ENCODE measurements at places on chromosomes 3 and 15.
A peak's percentile ranks its signal among the peaks of the same experiment; 100 is the strongest.

- DNase-seq = no peak
These were observed 160.9 kb downstream of the TIGIT start for GRCh38 chr3:114454551-114455251.

DNA sequence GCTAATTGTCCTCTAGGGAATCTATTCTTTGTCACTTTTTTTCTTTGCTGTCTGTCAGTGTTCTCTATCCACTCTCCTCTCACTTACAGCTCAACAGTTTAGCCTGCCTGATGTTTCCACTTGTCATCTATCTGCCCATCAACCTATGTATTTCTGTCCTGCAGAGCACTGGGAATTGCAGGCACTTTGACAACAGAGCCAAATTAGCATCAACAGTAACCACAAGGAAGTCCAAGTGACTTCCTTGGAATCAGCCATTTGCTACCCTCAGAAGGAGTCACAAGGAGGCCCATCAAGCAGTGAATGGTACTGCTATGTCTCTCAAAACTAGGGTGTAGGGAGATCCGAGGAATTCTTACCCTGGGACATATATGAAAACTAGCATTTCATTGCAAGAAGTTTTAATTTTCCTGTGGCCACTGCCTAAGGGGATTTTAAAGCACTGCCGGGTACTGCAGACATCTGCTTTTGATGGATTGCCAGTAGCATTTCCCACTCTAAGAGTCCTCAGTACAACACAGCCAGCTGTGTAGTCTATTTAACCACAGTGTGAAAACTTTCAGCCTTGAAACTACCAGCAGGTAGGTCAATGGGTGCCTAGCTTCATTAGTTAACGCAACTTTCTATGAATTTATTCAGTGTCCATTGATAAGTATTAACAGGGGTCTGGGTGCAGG, 898.8 kb downstream of the NTRK3 start:
- no peak for DNase-seq

- no peak for DNase-seq
These were observed 164.8 kb downstream of the MAGI1 start for GRCh38 chr3:65873869-65874268.

DNA sequence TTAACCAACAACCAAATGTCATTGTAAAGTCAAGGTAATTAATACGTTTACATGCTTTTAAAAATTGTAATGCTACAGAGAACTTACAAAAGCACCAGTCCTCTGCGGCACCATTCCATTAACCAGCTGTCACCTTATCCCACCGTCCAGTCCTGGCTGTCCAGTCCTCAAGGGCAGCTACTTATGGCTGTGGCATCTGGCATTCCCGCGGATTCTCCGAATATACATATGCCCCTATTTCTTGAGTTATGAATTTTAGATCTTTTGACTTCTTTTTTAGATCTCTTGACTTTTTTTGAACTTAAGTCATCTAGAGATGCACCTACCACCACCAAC, 382 bp upstream of the POMGNT2 start:
- no peak for DNase-seq

DNA sequence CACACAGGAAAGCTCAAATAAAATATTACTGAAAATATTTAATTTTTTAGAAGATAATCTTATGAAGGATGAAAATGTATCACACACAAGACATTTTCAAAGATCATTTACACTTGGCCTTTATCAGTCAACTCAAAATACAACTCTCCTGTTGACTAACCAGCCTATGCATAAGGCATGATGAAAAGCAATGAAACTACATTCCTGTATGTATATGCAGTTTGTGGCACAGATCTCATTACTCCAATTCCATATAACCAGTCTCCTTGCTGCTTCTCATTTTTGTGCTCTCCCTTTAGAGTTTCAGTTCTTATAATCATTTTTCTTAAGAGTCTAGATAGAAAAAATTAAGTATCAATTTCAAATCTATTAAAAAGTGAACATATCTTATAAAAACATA, 25.8 kb downstream of the AQR start:
- DNase-seq = no peak

DNA sequence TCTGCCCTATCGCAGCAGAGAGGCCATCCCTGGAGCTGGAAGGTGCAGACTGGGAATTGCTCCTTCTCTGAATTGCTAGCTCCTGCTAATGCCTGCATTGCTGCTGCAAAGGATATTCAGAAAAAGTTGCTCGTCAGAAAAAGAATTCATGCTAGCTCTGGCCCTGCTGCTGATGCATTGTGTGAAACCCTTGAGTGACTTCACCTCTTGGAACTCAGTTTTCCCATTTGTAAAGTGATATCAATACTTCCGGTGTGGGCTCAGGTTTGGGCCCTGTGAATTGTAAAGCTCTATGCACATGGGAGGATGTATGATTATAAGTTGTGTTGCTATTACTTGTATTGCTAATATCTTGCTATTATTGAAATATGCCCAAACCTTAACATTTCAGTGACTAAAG, 11.4 kb downstream of the SQOR start:
- DNase-seq = peak; percentile 59

DNA sequence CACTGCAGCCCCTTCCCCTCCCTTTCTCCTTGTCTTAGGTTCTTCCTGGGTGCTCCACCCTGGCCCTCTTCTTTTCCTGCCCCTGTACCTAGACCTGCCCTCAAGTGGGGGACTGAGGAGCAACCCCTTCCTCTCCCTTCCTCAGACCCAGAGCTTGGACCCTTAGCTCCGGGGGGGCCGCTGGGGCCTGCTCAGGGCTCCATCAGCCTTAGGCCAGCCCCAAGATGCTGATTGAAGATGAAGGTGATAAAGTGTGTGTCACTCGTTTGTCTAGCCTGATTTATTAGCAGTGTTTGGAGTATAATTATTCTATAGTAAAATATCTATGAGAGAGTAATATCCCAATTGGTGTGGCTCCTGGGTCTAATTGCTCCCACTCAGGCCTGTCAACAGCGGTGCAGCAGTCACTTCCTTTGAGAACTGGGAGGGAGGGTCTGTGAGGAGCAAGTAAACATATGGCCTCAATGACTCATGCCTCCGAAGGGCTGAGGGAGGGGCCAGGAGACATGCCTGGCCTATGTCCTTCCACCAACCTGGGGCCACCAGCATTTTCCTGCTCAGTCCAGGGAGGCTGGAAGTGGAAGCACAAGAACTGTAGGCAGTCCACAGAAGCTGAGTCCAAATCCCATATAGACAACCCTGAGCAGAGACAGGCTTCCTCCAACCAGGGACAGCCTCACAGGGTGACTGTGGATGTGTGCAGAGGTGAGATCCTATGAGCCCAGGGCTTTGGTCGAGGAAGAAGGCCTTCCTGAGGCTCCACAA, 123.2 kb downstream of the DNAJB8 start:
- DNase-seq = peak; percentile 93

GRCh38 chr3:38353151-38353550, 6.6 kb downstream of the XYLB start:
- no peak for DNase-seq

- no peak for DNase-seq
These were observed 77.4 kb upstream of the IQSEC1 start for GRCh38 chr3:13150624-13151023.

- no peak for DNase-seq
These were observed 319.2 kb downstream of the SLC9A9 start for GRCh38 chr3:143529018-143529478.

DNA sequence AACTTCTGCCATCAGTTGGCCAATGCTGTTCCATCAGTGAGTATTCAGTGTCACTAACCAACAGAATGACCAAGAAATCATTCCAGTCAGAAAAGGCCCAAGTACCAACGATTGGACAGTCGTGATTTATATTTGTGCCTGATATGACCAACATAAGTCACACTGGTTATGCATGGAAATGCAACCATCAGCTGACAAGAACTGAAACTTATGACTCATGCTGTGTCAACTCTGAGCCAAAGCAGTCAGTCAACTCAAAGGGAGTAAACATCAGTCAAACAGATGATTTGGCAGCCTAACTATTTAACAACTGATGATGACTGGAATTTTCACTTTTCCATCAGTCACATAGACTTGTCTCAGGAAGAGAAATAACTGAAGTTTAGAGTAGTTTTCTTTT, 142.4 kb downstream of the ANXA2 start:
- peak; percentile 65 for DNase-seq

- no peak for DNase-seq
These were observed 11.4 kb upstream of the GPR171 start for GRCh38 chr3:151214459-151214858.

DNA sequence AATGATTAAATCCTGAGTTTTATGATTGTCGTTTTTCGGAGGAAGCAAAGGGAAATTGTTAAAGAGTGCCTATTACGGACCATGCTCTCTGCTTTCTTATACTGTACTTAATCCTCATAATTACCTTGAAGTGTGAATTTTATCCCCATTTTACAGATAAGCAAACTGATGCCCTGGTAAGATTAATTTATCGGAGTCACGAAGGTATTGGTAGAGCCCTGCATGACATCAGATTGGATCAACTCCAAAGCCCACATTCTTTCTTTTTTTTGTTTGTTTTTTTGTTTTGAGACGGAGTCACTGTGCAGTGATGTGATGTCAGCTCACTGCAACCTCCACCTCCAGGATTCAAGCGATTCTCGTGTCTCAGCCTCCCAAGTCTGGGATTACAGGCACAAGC, 1.6 kb upstream of the GNB4 start:
- no peak for DNase-seq

DNA sequence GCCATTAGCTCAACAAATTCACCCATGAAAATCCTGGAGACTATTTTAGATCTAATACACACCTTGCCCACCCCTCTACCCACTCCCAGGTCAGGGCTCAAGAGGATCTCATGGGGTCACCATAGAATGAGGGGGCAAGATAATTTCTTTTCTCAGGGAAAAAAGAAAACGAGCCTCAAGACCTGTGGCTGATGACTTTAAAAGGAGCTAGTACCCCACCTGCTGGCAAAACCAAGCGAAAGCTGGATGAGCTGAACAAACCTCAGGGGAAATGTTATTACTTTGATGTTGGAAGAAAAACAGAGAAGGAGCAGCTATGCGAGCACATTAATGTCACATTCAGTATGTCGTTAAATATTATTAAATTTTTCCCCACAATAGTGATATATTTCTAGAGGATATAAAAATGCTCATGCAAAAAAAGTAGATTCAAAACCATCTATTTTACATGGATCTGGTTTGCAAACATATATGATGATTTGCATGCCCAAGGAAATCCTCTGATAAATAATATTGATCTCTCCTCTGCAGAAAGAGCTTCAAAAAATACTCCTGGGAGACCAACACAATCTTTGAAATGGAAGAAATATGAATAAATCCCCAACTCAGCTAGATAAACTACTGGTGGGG, 37.7 kb downstream of the PLD1 start:
- DNase-seq = peak; percentile 69

DNA sequence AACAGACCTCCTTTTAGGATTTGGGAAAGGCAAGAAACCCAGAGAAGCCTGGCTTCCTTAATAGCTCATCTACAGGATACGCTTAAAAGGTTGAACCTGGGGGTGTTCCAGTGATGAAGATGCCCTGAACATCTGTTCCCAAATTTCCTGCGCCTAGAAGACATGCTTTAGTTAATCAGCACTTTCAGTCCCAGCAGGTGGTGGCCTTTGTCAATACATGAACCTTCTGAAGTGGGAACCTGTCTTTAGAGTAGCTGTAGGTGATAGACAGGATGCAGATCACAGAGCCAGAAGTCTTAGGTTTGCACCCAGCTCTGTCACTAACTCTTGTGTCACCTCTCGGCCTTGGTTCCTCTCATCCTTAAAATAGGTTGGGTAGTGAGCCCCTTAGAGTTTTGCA, 149.7 kb upstream of the SYNPR start:
- no peak for DNase-seq

- peak; percentile 70 for DNase-seq
These were observed 30.4 kb downstream of the ACKR2 start for GRCh38 chr3:42839616-42840015.

- no peak for DNase-seq
These were observed 138.7 kb upstream of the LRTM1 start for GRCh38 chr3:55066551-55067047.

Measured in HT1080 (cell line).